ENCODE measurements at places on chromosomes 4 and X.

- no peak overlapping the region for H3K27ac ChIP-seq
- no peaks in the 10 kb centered on the region for H3K36me3 ChIP-seq
- H3K4me1 ChIP-seq, result no peaks in the 10 kb centered on the region
- ATAC-seq, result no peak
- H3K27me3 ChIP-seq, result no peaks in the 10 kb centered on the region
These were observed 6.1 kb downstream of the SLC7A11 start for GRCh38 chr4:138236037-138236436.

DNA sequence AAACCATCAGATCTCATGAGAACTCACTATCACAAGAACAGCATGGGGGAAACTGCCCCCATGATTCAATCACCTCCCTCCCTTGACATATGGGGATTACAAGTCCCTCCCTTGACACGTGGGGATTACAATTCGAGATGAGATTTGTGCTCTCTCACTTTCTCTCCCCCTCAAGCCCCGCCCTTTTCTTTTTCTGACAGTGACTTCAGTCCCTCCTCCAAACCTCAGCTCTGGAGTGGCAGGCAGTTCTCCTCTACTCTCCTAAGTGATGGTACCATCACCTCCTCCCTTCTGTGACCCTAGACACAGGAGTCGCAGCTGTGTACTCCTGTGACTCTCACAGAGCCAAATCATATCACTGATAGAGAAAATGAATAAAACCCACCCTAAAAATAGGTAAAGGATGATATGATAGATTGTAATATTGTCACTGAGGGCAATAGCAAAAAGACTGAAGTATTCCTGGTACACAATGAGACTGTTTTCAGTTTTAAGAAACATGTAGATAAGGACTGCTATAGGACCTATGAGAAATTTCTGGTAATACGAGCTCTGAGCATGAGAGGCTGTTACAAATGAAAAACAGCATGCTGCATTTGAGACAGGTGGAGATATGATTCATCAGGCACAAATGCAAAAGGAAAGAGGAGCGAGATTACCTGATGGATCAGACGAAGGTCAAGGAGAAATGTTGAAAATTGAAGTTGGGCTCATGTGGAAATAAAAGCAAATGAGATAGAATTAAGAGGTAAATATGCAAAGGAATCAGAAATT is 101.2 kb upstream of the CBLL2 start:
- H3K36me3 ChIP-seq, result no peaks in the 10 kb centered on the region
- H3K4me3 ChIP-seq, result no peak overlapping the region
- no peaks in the 10 kb centered on the region for H3K27me3 ChIP-seq

DNA sequence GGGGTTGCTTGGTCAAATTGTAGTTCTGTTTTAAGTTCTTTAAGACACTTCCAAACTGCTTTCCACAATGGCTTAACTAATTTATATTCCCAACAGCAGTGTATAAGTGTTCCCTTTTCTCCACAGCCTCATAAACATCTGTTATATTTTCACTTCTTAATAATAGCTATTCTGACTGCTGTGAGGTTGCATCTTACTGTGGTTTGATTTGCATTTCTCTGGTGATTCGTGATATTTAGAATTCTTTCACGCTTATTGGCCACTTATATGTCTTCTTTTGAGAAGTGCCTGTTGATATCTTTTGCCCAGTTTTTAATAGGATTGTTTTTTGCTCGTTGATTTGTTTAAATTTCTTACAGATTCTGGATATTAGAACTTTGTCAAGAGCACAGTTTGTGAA is 278.6 kb upstream of the ITM2A start:
- no peaks in the 10 kb centered on the region for H3K27me3 ChIP-seq
- H3K4me3 ChIP-seq, result no peak overlapping the region
- H3K27ac ChIP-seq, result no peak overlapping the region
- no peaks in the 10 kb centered on the region for H3K4me1 ChIP-seq
- no peaks in the 10 kb centered on the region for H3K36me3 ChIP-seq

DNA sequence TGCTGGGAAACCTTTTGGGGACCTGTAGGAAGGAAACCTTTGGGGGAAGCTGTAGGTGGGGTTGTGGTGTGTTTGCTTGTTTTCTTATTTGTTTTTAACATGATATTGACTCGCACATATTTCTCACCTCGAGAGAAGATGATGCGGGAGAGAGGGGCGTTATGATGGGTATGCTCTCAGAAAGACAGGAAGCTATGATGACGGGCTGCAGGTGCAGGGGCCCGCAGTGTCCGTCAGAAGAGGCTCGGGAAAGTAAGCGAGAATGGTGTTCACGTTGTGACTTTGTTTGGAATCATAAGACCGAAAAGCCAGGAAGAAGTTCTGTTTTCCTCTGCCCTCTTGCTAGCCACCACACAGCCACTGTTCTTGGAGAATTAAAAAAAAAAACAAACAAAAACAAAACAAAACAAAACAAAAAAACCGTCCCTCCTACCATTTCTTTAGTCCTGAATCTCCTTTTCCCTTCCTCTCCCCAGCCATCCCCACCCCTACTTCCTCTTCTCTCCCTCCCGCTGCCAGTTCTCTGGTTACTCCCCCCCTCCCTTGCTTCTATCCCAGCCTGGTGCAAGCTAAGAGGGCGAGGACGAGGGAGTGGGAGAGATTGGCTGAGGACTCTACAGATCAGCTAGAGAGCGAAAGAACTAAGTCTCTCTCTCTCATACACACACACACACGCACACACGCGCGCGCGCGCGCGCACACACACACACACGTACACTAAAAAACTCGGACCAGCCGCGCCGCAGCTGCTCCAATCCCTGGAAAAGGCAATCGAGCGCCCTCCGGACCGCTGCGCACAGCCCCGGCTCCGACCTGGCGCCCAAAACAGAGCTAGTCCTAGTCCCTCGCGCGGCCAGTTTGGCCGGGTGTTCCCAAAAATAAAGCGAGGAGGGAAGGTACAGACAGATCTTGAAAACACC is at the start of gene BMP3:
TSS of gene BMP3 (plus strand) at position 648 of the 920 bp plus-strand sequence. CDS start 577 bp downstream, outside the sequence.
- H3K4me1 ChIP-seq, result peaks cover 6% of the 10 kb centered on the region
- no peak for ATAC-seq
- H3K36me3 ChIP-seq, result no peaks in the 10 kb centered on the region
- peaks cover 71% of the 10 kb centered on the region for H3K27me3 ChIP-seq
- no peak within 1 kb of the TSS for H3K27ac ChIP-seq

- H3K36me3 ChIP-seq, result no peaks in the 10 kb centered on the region
- H3K27me3 ChIP-seq, result no peaks in the 10 kb centered on the region
- peaks cover 16% of the 10 kb centered on the region for H3K4me1 ChIP-seq
- peak overlapping the region; percentile 44 for H3K27ac ChIP-seq
- H3K4me3 ChIP-seq, result no peak overlapping the region
These were observed 161.7 kb downstream of the FBXW7 start for GRCh38 chr4:152374153-152374552.

- no peak for ATAC-seq
- H3K27me3 ChIP-seq, result no peaks in the 10 kb centered on the region
- no peak overlapping the region for H3K27ac ChIP-seq
- H3K36me3 ChIP-seq, result no peaks in the 10 kb centered on the region
- H3K4me1 ChIP-seq, result no peaks in the 10 kb centered on the region
These were observed 985.6 kb upstream of the PCDH7 start for GRCh38 chr4:29734343-29735213.

- H3K36me3 ChIP-seq, result no peaks in the 10 kb centered on the region
- no peak overlapping the region for H3K4me3 ChIP-seq
- no peaks in the 10 kb centered on the region for H3K4me1 ChIP-seq
- no peak overlapping the region for H3K27ac ChIP-seq
- ATAC-seq, result no peak
- no peaks in the 10 kb centered on the region for H3K27me3 ChIP-seq
These were observed 257.5 kb upstream of the FAT1 start for GRCh38 chr4:186981161-186981560.

GRCh38 chrX:130083656-130084382 is 26.5 kb downstream of the ELF4 start:
- H3K36me3 ChIP-seq, result peaks cover 18% of the 10 kb centered on the region
- H3K4me3 ChIP-seq, result peak overlapping the region; percentile 74
- H3K4me1 ChIP-seq, result peaks cover 27% of the 10 kb centered on the region
- peak overlapping the region; percentile 56 for H3K27ac ChIP-seq

DNA sequence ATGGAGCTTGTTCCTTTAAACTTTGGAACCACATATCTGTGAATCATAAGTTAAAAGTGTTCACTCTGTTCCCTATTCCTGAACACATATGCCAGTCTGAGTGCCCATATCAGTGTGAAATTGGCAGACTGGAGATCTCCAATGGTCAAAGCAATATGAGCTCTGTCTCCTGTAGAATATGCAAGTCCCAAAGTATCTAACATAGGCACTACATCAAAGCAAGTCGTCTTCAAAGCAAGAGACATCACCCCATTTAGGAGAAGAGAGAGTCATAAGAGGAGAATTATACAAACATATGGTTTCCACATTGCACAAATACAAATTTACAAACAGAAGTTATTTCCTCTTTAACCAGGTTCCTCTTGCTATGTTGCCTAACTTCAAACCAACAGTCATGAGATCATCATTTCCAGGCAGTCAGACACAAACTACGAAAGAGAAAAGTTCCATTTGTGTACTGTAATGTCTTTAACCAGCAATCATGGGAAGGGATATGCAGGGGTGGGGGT is 9.9 kb upstream of the GK start:
- peak overlapping the region; percentile 73 for H3K27ac ChIP-seq
- peak overlapping the region; percentile 2 for H3K4me3 ChIP-seq
- no peaks in the 10 kb centered on the region for H3K36me3 ChIP-seq

DNA sequence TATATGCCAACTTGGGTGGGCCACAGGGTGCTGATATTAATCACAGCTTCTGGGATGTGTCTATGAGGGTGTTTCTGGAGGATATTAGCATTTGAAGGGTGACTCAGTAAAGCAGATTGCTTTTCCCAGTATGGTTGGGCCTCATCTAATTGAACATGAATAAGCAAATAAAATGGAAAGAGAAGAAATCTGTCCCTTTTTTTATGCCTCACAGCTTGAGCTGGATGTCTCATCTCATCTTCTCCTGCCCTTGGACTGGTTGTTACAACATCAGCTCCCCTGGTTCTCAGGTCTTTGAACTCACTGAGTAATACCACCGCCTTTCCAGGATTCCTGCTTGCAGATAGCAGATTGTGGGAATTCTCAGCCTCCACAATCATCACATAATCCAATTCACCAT is 1149.2 kb downstream of the PCDH18 start:
- ATAC-seq, result no peak
- no peak overlapping the region for H3K4me3 ChIP-seq
- no peak overlapping the region for H3K27ac ChIP-seq
- no peaks in the 10 kb centered on the region for H3K36me3 ChIP-seq

DNA sequence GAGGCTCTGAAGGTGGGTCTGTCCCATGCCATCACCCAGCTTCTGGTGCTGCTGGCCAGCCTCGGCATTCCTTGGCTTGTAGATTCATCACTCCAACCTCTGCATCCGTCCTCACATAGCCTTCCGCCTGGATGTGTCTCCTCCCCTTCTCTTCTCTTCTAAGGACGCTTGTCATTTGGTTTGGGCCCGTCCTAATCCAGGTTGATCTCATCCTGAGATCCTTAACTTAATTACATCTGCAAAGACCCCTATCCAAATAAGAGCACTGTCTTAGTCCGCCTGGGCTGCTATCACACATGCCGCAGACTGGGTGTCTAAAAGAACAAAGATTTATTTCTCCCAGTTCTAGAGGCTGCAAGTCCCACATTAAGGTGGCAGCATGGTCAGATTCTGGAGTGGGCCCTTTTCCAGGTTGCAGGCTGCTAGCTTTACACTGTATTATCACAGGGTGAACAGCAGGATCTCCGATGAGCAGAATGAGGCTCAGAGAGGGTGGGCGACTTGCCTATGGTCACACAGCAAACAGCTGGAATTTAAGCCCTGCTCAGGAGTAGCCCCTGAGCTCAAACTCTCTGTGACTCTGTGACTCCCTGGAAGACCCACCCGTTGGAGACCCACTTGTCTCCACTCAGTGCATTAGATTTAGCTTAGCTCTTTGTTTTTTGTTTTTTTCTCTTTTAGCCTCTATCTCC is 113.1 kb downstream of the STK32B start:
- no peaks in the 10 kb centered on the region for H3K27me3 ChIP-seq
- H3K36me3 ChIP-seq, result no peaks in the 10 kb centered on the region
- no peak for ATAC-seq
- no peaks in the 10 kb centered on the region for H3K4me1 ChIP-seq

- peak overlapping the region; percentile 68 for H3K4me3 ChIP-seq
- H3K4me1 ChIP-seq, result peaks cover 61% of the 10 kb centered on the region
- H3K36me3 ChIP-seq, result peaks cover 87% of the 10 kb centered on the region
- H3K27ac ChIP-seq, result peak overlapping the region; percentile 15
- H3K27me3 ChIP-seq, result no peaks in the 10 kb centered on the region
- no peak for ATAC-seq
These were observed 23.5 kb downstream of the NFKB1 start for GRCh38 chr4:102524691-102525090.

DNA sequence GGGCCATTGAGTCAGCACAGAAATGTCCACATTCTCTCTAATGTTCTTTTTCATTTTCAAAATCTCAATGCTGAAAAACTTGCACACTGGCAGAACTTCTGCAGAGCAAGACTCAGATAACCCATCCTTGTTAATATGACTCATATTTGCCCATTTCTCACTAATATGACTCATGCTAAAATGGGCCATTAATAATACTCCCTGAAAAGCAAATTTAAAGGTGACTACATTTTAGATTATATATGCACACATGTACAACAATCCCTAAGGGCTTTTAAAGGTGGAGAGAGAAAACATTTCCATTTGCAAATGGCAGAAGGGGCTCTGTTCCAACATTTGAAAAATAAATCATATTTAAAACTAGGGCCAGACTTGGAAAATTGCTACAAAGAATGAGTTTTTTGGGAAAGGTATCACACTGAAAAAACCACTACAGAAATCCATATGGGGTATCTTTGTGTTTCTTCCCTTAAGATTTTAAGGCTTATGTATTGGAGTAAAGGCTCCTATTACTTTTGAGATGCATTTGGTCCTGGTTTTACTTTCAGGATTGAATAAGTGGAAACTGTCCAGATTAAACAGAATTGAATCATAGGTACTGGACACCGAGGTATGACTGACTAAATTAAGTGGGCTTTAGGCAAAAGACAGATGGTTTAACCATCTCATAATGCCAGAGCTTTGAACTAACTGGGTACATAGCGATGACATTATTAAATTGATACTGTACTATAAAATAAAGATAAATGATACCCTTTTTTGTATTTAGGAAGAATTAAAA is 30.0 kb downstream of the TLR2 start:
- H3K27me3 ChIP-seq, result peaks cover 7% of the 10 kb centered on the region
- no peak overlapping the region for H3K4me3 ChIP-seq
- no peak for ATAC-seq
- H3K4me1 ChIP-seq, result peaks cover 3% of the 10 kb centered on the region
- no peaks in the 10 kb centered on the region for H3K36me3 ChIP-seq

GRCh38 chr4:100882661-100883060 is 364.8 kb upstream of the EMCN start:
- no peak overlapping the region for H3K4me3 ChIP-seq
- H3K27me3 ChIP-seq, result no peaks in the 10 kb centered on the region
- no peak for ATAC-seq
- H3K27ac ChIP-seq, result no peak overlapping the region
- no peaks in the 10 kb centered on the region for H3K36me3 ChIP-seq
